ENCODE measurements at places on chromosomes 4 and X.
A peak's percentile ranks its signal among the peaks of the same experiment; 100 is the strongest.

DNA sequence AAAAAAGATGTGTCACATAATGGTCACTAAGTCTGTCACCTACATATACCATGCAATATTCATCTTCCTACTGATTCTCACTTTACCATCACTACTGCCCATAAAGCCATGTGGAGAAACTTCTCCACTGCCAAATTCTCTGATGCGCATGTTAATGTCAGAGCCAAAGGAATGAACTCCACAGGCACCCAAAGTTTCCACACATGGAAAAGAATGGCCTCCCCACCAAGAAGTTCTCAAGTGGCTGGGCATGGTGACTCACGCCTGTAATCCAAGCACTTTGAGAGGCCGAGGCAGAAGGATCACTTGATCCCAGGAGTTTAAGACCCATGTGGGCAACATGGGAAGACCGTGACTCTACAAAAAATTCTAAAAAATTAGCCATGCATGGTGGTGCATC, 43.8 kb upstream of the UGDH start:
- DNase-seq, result no peak

DNA sequence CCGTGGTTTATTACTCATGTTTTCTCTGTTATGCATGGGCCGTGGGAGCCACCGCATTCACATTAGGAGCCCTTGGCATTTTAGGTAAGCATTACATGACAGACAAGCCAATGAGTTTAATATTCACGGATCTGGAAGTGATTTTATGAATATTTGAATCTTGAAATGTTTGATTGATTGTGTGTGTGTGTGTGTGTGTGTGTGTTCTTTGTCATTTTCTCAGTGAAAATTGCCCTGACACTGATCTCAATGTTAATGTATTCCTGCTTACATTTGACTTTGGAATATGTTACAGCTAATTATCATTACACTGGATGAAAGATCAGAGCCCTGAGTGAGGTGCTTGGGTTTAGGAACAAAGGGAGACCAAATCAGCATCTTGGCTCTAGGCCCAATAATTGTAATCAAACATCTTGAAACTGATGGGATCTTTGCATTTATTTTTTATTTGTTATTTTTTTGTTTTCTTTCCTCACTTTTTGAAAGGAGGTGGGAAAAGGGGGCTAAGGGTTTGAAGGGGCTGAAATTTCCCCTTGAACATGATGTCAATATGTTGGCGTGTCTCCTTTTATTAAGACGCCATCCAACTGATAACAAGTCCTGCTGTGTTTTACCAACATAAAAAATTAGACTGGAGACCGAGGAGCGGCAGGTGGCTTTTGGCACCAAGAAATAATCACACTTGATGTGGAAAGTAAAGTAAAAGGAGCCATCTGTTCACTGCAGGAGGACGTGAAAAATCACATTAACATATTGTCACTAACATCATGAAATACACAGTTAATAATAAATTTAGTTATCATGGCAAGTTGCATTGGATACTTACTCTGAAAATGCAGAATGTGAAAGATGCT, 5.2 kb upstream of the GK2 start:
- no peak for DNase-seq

DNA sequence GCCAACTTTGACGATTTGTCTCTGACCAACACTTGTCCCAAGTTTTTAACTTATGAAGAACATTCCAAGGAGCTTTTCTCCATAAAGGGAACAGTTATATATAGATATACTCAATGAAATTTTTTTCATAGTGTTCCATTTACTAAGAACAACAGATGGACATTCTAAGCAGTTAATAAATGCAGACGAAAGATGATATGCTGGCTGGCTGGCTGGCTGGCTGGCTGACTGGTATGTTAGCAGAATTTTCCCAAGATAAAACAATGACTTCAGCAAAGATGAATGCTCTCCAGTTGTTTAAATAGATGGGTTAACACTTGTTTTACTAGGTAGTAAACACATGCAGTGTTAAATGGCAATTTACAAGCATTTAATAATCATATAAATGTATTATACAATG, 62.2 kb downstream of the SPANXN3 start:
- no peak for DNase-seq

- peak; percentile 19 for DNase-seq
Observed at GRCh38 chr4:120071192-120071795, 4.6 kb upstream of the MAD2L1 start.

- DNase-seq, result no peak
Observed at GRCh38 chrX:1788300-1788911, 173.5 kb downstream of the ASMT start.

- DNase-seq, result no peak
Observed at GRCh38 chr4:80839281-80839680, 191.2 kb upstream of the BMP3 start.

DNA sequence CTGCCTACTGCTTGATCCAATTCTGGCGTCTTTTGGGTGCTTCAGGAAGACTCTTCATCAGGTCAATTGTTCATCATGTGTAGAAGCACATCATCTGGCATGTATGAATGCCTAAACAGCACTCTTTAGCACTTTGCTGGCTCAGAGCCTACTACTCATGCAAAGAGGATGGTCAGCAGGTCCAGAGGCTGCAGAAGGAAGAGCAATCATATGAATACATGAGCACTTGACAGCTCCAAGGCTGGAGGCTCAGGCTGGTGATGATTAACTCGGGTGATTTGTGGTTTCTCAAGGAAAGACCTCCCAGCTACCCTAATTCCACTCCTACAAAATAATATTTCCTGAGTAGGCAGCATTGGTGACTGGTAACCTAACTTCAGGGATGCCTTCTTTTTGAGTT, 103.8 kb upstream of the CXCL13 start:
- no peak for DNase-seq

GRCh38 chrX:140572724-140573123, 67.9 kb upstream of the SOX3 start:
- no peak for DNase-seq

DNA sequence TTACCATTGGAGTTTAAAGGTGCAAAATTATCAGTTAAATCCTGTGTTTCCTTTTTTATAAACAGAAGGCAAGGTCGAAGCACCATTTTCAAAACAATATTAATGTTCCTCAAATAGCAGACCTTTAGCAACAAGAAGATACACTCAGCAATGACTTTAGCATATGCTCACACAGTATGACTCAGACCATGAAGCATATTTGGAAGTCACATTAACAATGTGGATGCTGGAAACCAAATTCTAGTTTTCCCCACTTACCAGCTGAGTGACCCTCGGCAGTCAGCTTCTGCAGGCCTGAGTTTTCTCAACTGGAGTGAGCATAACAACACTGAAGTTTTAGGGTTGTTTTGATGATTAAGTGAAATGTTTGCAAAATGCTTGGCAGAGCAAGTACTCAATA, 130.5 kb downstream of the ANK2 start:
- DNase-seq, result no peak

DNA sequence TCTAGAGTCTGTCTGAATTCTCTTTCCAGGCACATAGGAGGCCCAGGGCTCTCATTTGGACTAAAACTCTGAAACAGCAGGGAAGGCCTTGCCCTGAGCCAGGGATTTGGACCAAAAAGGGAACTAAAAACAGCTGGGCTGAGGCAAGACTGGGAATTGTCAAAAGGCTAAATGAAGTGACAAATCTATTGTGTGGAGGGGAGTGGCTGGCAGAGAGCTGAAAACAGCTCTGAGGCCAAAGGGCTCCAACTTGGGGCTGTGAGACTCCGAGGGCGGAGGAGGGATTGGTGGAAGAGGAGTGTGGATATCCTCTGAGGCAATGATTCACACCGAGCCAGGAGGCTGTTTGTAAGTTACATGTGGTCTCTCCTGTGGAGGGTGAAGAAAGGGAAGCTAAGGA, 63.2 kb downstream of the PHEX start:
- DNase-seq, result no peak

GRCh38 chr4:145278341-145279121, 98.1 kb upstream of the OTUD4 start:
- DNase-seq, result no peak

DNA sequence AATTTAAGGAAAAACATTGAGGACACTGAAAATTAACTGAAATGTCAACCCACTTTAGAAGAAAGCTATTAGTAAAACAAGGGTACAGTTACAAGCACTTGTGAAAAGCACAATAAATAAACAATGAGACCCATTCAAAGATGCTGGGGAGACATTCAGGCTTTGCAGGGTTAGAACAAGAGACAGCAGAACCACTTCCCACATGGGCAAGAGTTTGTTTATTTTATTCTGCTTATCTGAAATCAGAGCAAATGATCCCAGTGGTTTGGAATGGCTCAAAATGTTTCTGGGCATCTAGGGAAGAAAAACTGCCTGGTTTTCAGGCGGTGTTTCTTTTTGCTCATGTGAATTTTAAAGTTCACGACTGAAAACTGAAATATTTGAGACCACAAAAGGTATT, 42.4 kb downstream of the PPP3CA start:
- no peak for DNase-seq

DNA sequence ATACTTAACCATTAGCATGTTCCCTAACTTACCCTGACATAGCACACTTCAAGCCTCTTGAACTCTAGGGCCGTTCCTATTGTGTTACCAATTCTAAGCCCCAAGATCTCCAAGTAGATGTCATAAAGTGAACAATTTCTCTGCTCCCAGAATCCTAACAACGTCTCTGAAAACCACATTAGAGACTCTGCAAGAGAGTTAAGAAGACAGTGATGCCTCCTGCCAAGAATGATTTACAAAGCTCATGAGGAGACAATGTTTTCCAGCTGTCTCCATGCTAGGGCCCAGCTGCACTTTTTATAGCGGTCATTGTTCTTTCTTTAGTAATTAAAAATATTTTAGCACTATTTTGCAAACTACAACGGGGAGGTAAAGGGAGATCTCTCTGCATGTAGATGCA, 358.4 kb downstream of the PPP3CA start:
- DNase-seq, result no peak

GRCh38 chr4:177427192-177427591, 15.0 kb downstream of the AGA start:
- no peak for DNase-seq

DNA sequence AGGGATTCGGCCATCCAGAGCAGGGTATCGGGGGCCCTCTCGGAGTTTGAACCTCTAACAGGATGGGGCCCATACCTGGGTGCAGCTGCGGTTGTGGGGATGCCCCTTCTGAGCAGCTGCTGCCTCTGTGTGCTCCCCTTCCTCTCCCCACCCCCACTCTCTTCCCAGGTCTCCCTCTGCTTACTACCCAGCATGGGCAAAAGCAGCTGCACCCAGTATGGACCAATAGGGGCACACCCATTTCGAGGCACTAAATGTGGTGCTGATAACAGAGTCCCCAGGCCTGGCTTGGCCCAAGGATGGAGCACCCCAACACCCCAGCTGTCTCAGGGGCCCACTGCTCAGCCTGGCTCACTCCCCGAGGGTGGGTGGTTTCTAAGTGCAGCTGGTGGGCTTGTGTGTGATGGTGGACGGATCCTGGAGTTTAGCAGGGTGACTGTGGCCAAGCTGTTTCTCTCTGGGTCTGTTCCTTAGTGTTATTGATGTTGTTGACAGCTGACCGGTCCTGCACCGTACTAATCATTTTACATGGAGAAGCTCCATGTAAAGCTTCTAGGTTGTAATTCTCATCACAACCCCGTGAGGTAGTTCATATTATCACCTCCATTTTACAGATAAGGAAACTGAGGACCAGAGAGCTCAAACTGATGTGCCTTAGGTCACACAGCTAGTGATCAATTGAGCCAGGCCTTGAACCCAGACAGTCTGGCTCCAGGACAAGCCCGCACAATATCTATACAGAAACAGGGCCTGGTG, 13.1 kb upstream of the KIAA0232 start:
- DNase-seq, result no peak

- DNase-seq, result no peak
Observed at GRCh38 chr4:8664031-8664805, 71.7 kb downstream of the CPZ start.

GRCh38 chr4:48028696-48029095, 12.1 kb downstream of the NIPAL1 start:
- no peak for DNase-seq

DNA sequence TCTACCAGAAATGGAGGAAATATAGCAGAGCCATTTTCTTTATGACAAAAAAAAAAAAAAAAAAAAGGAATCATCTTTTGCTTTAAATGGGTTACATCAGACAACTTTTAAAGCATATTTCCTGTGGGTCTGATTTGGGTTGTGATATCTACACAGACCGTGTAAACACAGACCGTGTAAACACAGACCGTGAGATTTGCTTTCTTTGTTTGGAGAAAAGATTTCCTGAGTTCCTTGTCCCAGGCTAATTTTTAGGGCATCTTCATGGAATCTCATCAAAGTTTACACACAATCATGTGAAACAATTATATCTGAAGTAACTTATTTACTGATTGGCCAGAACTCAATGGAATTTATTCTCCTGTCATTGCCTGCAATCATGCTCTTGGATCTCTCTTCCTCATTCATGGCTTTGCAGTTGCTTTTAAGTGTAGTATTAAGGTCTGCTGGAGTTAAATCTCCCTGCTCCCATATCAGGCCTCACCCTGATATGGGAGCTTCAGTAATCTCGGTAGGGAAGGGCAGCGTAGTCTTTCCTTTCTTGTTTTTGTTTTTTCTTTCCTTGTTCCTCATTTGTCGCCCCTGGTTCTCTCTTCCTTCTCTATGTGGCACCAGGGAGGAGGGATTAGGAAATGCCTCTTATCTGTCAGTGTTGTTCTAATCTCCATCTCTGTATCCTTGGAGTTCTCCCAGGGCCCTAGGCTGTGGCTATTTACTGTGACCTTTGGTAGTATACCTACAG, 248.6 kb upstream of the JADE1 start:
- DNase-seq, result no peak

DNA sequence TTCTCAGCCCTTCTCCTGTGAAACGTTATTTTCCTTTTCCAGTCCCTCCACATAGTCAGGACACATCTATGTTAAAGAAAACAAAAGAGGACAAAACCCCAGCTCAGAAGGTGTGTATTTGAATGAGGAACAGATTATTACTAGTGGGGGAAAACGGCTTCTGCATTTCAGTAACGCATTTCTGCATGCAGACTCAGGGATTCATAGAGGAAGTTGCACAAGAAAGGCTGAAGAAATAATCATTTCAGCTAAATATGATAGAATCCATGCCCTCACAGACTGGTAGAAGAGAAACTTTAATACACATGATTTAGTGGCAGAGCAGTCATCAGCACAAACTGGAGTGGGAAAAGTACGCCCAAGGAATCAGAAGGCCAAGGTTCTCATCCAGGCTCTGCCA, 270.8 kb upstream of the FGF13 start:
- no peak for DNase-seq

- no peak for DNase-seq
Observed at GRCh38 chrX:56795309-56795868, 66.3 kb downstream of the NBDY start.

DNA sequence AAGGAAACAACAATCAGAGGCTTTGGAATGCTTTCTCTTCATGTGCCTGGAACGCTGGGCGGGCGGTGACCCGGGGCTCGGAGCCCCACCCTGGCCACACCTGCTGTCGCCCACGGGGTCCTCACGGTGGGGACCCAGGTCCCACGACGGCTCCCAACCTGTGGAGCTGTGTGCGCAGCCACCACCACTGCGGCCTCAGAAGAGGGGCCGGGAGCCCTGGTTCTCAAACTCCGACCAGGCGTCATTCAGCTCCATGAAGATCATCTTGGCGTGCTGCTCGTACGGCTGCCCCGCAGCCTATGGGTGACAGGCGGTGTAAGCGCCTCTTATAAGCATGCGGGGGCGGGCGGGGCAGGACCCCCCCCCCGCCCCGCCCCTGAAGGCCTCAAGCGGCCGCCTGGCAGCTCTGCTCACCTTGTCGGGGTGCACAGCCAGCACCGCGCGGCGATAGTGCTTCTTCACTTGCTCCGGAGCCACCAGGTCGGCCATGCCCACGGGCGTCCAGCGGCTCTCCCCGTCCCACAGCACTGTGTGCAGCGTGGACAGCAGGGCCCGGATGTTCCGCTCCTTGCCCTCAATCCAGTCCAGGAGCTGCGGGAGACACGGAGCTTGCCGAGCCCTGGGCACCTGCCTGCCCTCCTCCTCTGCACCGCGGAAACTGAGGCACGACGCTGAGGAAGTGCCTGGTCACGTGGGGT, 23.7 kb upstream of the CPLX1 start:
- DNase-seq, result no peak
